ENCODE measurements at places on chromosomes 11 and 22.

DNA sequence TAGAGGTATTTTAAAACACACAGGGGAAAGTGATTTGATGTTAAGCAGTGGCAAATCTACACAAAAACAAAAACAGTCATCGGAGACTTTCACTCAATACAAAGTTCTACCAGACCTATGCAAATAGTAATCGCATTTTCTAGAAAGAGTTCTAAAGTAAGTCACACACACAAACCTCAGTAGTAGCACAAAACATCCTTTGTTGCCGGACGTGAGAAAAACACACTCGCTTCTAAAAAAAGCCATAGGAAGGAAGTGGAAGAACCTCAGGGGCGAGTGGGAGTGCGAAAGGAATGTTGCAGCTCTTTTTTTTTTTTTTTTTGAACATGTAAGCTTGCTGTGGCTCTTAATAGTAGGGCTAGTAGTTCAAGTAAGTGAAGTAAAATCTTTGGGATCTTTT is 88.9 kb downstream of the MAML2 start:
- no peak for DNase-seq

DNA sequence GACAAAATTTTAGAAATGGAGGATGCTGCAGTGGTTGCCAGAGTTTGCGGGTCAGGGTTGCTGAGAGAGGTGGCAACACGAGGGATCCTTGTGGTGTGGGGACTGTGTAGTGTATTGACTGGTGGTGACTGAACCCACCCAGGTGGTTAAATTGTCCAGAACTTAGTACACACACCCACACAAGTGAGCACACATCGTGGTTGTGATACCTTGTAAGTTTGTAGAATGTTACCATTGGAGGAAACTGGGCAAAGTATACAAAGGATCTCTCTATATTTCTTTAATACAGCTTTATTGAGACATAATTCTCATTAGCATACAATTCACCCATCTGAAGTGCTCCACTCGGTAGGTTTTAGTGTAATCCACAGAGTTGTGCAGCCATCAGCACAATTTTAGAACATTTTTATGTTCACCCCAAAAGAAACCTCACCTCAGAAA is 56.1 kb downstream of the MED15 start:
- no peak for DNase-seq

GRCh38 chr11:69807106-69807815 is 12.0 kb downstream of the FGF3 start:
- DNase-seq: no peak

- no peak for DNase-seq
Measured at GRCh38 chr11:46597609-46598219, 3.9 kb upstream of the AMBRA1 start.

DNA sequence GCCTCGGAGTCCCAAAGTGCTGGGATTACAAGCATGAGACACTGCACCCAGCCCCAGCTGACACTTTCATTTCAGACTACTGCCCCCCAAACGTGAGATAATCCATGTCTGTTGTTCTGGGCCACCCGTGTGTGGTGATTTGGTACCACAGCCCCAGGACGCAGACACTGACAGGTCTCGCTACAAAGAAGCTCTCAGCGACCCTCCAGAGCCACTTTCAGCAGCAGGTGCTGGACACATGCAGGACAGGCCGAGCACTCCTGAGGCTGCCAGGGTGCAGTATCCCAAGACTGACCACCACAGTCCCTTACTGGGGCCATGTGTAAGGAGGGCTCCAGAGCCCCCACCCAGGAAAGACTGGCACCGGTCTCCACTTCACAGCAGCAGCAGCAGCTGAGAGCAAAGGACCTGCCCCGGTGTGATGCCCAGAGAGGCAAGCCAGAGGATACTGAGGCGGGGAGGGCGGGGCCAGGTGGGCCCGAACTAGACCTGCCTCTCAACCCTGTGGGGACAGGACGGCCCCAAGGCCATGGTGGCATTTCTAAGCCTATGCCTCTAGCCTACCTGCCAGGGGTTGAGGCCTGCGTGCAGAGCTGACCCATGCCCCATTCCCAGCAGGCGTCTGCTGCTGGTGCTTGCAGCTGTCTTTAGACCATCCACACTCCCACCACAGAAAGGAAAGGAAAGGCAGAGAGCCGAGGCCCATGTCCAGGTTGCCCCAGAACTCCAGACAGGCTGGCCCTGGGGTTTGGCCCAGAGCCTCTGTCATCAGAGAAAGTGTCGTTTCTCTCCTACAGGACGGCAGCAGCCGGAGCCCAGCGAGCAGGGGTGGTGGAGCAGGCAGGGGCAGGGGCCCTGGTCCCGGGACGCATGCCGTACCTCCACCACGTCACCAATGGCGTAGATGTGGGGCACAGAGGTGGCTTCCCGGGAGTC is 28.0 kb upstream of the GNB1L start:
- no peak for DNase-seq

DNA sequence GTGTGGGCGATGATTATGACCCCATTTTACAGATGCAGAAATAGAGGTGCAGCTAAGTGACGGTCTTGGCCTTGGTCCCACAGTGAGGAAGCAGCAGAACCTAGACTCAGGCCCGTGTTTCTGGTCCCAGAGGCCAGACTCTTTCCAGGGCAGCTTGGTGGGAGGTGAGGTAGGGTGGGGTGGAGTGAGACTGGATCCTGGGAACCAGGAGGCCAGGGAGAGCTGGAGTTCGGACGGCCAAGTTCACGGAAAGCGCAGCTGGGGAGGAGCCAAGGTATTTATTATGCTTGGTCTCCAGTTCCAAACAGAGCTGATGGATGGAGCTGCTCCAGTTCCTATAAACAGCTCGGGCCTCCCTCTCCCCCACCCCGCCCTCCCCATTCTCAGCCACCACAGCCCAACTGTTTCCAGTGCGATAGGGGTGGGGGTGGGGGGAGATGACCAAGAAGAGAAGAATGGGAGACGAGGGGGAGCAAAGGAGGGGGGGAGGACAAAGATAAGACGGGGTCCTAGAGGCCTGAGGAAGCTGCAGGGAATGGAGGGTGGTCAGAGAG is 16.2 kb downstream of the LRRC32 start:
- DNase-seq: no peak

DNA sequence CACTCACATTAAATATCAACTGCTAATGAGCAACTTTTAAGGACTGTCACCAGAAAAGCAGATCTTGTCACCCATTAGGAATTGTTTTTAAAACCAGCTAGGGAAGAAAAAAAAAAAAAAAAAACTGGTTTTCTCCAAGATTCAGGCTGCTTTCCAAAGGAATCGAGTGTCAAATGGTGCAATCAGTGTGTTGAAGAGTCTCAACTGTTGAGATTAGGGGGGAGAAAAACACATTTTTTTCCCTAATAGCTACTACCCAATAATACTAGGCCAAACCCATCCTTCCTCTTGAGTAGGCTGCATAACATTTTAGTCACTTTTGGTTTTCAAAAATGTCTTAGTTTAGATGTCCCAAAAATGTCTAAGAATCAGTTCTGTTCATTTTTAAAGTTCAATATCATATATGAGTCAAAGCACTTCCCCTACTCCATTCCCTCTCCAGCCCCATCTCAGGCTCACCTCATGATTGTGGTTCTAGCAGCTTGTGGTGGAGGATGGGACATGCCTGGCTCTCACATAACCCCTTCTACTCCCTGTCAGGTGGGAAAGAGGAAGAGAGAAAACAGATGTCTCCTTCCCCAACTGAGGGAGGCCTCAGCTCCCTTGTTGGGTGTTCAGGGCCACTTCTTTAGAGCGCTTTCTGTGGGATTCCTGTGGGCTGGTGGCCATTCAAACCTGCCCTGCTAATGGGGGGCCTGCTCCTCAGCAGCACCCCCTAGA is 193.6 kb downstream of the CWF19L2 start:
- no peak for DNase-seq

- no peak for DNase-seq
Measured at GRCh38 chr11:11486002-11486401, 133.0 kb upstream of the CSNK2A3 start.

- DNase-seq: no peak
Measured at GRCh38 chr11:93819966-93820695, 30.3 kb downstream of the VSTM5 start.

DNA sequence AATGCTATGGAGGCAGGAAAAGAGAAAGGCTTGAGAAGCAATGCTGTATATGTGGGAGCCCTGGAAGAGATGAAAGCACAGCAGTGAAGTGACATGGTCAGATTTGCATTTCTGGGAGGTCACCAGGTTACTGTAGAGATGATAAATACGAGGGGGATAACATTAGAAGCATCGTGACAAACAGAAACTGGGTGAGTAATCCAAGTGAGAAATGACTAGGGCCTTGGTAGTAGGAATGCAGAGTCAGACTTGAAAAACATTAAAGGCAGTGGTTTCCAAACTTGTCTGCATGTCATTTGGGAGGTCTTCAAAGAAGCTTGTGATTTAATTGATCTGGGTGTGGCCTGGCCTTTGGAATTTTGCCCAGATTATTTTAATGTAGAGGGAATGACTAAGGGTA is 43.9 kb downstream of the CCDC34 start:
- no peak for DNase-seq

DNA sequence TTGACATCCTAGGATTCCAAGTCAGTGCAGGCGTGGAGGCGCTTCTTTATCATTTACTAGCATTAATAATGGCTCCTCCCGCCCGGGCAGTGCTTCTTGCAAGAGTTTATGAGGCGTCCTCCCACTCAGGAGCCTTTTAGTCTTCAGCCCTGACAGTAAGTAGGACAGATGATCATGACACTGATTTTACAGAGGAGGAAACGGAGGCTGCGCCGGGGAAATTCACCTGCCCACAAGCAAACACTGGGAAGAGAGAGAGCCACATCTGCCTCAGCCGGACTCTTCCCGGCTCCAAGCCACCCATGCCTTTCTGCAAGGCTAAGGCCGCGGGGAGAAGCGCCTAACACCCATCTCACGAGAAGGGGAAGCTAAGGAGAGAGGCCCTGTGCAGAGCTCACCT is 35.9 kb downstream of the KIAA0930 start:
- no peak for DNase-seq

- DNase-seq: no peak
Measured at GRCh38 chr11:73869332-73869949, 7.2 kb downstream of the COA4 start.

GRCh38 chr11:134155946-134156865 is 67.6 kb downstream of the NCAPD3 start:
- no peak for DNase-seq

GRCh38 chr11:120168960-120169681 is 31.2 kb upstream of the TRIM29 start:
- DNase-seq: no peak

DNA sequence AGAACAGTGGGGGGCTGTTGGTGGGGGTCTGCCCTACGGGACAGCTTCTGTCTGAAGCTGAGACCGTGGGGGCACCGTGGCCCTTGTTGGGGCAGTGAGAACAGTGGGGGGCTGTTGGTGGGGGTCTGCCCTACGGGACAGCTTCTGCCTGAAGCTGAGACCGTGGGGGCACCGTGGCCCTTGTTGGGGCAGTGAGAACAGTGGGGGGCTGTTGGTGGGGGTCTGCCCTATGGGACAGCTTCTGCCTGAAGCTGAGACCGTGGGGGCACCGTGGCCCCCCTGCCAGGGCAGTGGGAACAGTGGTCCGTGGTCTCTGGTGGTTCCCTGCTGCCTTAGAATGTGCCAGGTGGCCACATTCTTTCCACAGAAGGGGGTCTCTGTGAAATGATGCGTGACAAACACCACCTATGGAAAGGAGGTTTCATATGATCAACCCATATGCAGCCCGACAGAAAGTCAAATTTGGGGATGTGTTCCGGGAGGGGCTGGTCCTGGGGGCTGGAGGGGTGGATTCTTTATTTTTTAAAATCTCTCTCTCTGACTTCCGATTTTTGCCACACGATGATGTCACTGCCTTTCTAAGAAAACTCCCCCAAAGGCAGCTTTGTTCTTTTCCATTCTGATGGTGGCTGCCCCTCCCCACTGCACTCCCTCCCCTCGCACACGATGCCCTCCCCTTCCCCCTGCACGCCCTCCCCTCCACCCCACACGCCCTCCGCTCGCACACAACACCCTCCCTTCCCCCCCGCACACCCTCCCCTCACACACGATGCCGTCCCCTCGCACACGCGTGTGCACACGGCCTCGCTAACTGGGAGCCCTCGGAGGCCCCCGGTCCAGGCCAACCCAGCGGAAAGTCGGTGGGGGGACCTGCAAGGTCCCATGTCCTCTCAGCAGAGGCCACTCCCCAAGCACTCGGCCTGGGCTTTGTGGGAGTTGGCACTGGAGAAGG is 1186.5 kb downstream of the BRD1 start:
- DNase-seq: no peak

- no peak for DNase-seq
Measured at GRCh38 chr11:80587906-80588305, 1147.1 kb upstream of the TENM4 start.

GRCh38 chr22:33109514-33110430 is 51.6 kb upstream of the SYN3 start:
- DNase-seq: no peak

DNA sequence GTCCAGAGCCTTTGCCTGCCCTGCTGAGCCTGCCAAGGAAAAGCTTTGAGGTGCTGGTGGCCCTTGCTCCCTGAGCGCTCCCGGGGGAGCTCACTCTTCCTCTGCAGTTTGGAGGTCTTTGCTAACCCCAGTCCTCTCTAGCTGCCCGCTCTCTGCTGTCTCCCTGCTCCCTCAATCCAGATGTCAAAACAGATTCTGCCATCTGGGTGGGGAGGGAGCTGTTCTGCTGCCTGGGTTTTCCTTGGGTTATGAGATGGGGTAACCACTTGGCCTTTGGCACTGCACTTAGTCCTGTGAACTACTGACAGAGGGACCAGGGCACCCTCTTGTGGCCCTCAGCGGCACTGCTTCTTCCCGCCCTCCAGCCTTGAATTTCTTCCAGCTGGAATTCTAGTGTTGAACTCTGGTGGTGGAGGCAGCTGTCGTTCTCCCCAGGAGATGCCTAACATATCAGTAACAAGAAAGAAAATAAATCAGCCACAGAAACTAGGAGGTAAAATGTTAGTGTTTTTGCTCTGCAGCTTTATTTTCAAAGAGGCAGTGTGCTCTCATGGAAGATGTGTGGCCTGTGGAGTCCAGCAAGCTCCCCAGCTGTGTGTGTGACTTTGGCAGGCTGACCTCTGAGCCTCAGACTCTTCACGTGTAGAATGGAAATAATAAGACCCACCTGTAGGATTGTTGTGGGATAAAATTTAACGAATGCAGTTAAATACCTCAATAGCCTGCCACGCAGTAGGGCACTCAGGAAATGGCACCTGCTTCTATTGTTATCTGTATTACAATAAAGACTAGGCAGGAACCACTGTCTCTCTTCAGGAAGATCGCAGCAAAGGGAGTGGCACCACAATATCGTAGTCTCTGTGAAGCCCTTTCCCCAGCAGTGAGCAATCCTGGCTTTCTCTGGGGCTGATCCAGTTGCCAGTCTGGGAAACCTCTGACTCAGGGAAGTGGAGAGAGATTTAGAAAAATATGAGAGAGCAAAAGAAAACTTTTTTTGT is 23.4 kb downstream of the ARFGAP2 start:
- DNase-seq: no peak

DNA sequence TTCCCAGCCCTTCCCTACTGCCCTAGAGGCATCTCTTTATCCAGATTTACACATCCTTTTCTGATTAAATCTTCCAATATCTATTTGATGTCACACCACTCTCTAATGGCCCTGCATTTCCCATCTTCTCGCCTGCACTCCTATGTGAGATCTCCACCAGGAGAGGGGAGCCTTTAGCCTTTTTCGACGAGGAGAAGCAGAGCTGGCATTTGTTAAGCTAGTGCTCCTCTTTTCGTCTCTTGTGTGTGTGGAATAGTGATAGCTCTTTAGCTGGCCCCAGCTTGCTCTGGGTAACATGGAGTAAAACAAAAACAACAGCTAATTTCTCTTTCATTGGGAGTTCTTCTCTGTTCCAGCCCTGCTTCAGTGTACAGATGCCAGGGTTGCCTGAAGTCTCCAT is 536.5 kb downstream of the NTM start:
- DNase-seq: no peak

GRCh38 chr22:23773483-23774113 is 949 bp downstream of the MMP11 start:
- no peak for DNase-seq
